ENCODE measurements at places on chromosomes 2 and 18.

GRCh38 chr18:49725809-49726674 lies 87.3 kb downstream of the ACAA2 start:
- no peak for DNase-seq

- DNase-seq: no peak
These were observed 9.9 kb downstream of the GLI2 start for GRCh38 chr2:120745420-120746111.

GRCh38 chr2:46368401-46368800 lies 71.2 kb downstream of the EPAS1 start:
- no peak for DNase-seq

- DNase-seq: peak; percentile 62
These were observed 177.0 kb downstream of the SEPTIN10 start for GRCh38 chr2:109436610-109437225.

All from upper lobe of right lung (tissue), 1 donor.